ENCODE measurements at places on chromosomes 5 and 9.

DNA sequence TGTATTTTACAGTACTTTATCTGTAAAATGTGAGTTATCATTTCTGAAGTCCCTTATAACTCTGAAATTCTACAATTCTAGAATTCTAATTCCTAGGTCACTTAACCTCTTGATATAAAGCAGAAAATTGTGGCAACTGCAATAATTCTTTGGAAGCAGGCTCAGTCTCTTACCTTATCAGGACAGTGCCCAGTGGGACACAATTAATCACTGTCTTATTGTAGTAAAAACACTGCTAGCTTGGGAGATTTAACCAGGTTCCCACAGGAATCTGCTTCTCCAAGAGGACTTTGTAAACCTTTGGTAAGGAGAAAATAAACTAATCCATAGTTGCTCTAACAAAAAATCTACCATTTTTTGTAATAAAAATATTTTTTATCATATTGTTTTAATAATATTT lies 18.3 kb upstream of the SPATA9 start:
- DNase-seq = no peak

DNA sequence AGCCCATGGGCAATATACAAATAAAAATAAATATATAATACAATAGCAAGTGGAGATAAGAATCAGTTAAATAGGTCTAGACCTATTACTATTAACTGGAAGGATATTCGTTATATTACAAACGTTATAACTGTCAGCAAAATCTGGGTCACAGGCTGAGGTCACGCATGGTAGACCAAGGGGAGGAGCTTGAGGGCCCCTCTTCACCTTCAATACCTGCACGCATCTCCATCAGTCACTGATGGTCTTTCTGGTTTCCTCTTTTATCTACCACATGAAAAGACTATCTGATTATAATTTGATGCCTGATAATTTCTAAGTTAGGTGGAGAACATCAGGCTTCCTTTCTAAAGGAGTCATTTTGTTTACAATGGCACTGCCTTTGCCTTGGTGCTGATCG lies 43.2 kb downstream of the MAT2B start:
- DNase-seq = peak; percentile 5

DNA sequence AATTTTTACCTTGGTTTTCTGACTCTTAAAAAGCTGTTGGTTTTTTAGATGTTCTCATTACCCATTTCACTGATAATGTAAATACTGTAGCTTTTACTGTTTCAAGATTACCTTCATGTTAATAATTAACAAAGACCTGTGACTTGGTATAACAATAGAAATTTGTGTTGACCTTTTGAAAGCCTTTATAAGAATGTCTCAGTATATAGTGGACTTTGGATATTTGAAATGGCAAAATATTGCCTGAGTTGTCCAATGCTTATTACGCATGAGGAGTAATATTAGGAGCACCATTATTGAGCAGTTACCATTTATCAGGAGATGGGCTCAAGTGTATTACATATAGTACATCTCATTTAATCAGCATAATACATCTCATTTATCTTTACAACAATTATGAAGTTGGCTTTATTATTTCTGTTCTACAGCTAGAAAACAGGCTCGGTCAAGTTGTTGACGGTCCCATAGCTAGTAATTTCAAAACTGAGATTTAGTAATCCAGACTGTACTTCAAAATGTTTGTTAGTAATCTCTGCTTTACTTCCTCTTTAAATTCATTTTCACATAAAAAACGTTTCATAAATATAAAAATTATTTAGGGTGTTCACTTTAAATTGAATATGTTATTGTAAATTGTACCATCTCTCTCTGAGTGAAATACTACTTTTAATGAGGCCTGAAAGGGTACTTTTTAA lies 50.7 kb upstream of the FKTN start:
- DNase-seq = no peak

DNA sequence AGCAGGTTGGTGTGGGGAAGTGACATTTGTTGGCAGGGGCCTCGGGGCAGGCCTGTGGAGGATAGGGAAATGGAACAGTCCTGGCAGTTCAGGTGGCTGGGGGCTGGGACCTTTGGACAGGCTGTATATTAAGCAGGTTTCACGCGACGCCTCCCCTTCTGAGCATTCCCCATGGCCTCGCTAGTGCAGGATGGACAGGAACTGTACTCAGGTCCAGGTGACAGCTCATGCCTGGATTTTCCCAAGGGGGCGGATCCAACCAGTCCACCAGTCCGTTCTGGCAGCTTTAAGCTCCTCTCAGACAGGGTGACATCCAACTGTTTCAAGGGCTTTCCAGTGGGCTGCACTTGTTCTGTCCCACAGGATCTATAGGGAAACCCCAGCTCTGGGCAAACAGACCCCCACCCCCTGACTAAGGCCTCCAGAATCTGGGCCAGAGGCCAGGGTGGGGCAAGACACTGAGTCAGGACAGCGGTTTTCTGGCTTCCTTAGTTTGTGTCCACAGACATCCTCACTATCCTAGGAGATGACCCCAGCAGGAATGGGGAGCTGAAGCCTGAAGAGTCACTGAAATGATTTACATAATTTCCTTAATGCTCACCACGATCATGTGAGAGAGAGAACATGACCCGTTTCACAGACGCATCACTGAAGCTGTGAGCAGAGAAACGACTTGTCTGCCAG lies 20.9 kb downstream of the CSF2 start:
- no peak for DNase-seq

DNA sequence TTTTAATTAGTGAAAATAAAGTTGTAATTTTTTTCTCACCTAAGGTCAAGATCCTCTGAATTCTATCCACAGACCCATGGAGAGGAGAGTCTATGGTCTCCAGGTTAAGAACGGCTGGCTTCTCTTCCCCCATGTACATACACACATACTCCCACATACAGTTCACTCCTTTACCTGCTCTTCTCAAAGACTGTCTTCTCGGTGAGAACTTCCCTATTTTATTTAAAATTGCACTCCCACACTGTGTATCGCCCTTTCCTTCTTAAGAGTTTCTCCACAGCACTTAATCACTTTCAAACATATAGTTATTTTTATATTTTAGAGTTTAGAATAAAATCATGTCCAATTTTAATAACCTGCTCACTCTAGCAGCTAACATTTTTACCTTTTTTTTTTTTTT lies 3.6 kb upstream of the JADE2 start:
- DNase-seq = no peak

GRCh38 chr5:120476063-120476462 lies 12.0 kb downstream of the PRR16 start:
- no peak for DNase-seq

- DNase-seq = no peak
These were observed 179.1 kb downstream of the EPB41L4A start for GRCh38 chr5:112239996-112240395.

GRCh38 chr5:56958595-56958994 lies 6.7 kb upstream of the MIER3 start:
- DNase-seq = no peak

- DNase-seq = no peak
These were observed at the start of gene HSD17B3 for GRCh38 chr9:96302021-96302420. TSS of gene HSD17B3 (minus strand) at chr9:96302176. CDS start at chr9:96302104, 72 bp downstream.

DNA sequence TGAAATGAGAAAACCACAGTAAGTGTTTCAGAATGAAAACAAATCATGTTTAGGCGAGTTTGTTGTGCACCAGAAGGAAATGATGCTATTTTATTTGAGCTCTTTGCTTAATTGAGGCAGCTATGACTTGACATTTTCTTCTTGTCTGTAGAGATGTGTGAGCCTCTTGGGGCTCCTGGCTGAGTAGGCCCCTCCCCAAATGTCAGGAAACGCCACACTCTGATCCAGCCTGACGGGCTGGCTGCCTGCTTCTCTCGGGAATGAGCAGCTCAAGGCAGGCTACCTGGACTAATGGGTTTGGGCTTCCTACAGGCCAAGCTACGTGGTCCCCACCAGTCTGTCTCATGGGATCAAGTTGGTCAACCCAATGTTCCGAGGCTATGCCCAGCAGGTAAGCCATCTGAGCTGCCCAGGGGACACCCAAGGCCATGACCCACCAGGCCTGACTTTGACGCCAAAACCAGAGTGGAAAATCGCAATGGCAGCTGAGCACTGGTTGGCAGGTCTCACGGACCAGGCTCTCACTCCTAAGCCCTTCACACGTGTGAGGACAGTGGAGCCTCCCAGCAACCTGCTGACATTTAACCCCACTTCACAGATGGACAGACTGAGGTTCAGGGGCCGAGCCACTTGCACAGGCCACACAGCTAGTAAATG lies 29.9 kb downstream of the USP20 start:
- DNase-seq = no peak

- no peak for DNase-seq
These were observed 21.0 kb downstream of the NR2F1 start for GRCh38 chr5:93603793-93604643.

GRCh38 chr9:89679581-89679980 lies 74.8 kb downstream of the GADD45G start:
- no peak for DNase-seq

- DNase-seq = no peak
These were observed 148.3 kb downstream of the ESM1 start for GRCh38 chr5:54837093-54837492.

GRCh38 chr9:132267660-132268059 lies 87.1 kb downstream of the SETX start:
- DNase-seq = no peak

- DNase-seq = no peak
These were observed 112.8 kb downstream of the CMYA5 start for GRCh38 chr5:79802406-79802805.

GRCh38 chr5:95836544-95836943 lies 14.0 kb upstream of the GLRX start:
- no peak for DNase-seq

- no peak for DNase-seq
These were observed 8.0 kb upstream of the HABP4 start for GRCh38 chr9:96441798-96442445.

DNA sequence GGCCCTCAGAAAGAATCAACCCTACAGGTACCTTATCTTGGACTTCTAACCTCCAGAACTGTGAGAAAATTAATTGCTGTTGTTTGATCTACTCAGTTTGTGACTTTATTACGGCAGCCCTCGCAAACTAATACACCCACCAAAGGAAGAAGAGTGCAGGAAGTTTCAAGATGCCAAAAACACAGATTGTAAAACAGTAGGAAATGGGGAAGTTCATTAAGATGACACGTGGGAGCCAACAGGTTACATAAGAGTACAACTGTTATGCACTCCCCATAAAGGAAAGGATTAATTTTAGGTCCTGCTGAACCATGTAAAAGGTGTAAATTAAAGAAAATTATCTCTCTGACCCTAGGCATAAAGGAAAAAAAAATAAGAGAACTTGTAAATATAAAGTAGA lies 294.3 kb downstream of the EPB41L4A start:
- no peak for DNase-seq

DNA sequence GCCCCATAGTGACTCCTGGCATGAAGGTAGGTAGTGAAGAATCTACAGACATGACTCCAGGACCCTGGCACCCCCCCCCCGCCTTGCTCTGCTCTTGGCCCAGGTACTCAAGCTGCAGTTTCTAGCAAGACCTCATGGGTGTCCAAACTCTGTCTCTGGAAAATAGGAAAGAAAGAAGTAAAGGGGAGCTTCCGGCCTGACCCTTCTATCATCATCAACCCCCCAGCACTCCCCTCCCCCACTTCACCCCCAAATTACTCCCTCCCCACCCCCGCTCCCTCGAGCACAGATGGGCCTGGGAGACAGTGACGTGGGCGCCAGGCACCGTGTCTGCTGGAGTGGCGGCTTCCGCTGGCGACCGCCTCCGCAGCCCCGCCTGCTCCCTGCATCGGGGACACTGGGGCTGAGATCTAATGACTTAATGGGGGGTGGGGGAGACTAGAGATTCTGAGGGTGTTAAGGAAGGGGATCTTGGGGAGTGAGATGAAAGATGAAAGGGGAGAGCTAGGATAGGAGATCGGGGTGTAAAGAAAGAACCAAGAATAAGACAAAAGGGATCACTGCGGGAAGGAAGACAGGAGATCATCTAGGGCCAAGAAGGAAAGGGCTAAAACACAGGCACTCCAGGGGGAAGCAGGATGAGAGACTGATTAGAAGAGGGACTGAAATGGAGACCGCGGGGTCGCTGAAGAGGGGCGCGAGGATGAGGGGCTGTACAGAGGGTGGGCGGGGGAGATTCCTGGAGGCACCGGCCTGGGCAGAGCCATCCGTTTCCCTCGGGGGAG lies 1.1 kb upstream of the DNAJB5 start:
- peak; percentile 53 for DNase-seq

GRCh38 chr9:125943831-125944230 lies 196.7 kb downstream of the PBX3 start:
- no peak for DNase-seq

DNA sequence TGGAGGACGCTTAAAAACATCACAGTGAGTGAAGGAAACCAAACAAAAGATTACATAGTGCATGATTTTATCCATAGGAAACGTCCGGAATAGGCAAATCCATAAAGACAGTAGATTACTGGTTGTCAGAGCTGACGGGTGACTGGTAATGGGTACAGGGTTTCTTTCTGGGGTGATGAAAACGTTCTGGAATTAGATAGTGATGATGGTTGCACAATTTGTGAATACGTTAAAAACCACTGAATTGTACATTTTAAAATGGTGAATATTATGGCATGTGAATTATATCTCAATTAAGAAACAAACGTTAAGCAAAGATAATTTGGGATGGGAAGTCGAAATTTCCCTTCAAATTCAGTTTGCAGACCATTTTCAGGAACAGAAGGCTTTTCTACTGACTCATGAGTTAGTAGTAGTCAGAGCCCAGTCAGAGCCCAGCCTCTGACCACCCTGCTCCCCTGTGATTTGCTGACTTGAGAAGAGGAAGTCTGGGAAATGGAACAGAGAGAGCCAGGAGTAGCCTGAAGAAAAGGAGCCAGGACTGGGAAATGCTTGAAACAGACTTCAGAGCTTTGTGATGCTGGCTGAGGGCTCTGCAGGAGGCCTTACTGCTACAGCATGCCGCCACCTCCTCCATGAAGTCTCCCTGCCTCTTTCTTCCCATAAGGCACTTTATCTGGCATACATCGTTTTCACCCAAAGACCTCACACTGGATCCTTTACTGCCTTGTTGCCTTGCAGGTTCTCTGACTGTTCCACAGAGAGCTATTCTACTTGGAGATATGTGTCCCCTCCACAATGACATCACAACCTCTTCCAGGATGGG lies 46.4 kb upstream of the CTNNA1 start:
- DNase-seq = no peak

DNA sequence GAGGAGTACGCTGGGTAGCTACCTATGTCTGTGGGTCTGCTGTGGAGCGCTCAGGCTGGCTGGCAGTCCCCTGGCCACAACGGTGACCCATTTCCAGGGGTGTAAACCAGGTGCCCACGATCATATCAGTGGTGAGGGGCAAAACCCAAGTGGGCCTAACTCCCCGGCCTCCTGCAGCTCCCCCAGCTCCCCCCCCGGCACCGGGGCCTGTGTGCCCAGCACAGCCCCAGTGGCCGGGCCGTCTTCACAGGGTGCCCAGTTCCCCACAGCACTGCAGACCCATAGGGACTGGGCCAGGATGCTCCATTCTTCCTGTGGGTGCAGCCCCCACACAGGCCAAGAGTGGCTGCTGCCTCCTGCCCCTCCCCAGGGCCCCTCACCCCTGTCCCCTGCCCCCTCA lies 958 bp upstream of the LCN8 start:
- DNase-seq = no peak

DNA sequence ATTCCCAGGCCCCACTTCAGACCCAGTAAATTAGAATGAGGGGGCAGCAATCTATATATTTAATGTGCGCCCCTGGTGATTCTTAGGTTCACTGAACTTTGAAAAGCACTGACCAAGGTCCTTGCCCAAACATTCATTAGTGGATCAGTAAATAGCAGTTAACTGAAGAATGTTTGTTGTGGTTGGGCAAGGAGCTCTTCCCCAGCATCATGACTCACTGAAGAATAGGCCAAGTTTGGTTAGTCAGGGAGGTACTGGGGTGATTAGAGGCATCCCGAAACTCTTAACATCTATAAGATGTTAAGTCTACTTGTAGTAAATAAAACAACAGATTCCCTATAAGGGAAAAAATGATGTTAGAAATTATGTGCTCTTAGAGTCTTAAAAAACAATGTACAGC lies 833 bp upstream of the MROH2B start:
- DNase-seq = no peak
